ENCODE measurements at places on chromosomes 11 and 22. TPM values are rescaled to one million over a fixed set of nuclear protein-coding genes. Genes with fewer than 3 reads are reported as not detected.

The TMEM126A gene
- total RNA-seq, result 21.5 TPM

The TMPRSS6 gene
- total RNA-seq, result not detected

GRCh38 chr11:10109806-10110205 is 184.2 kb downstream of the SBF2 start:
- no peak for DNase-seq

DNA sequence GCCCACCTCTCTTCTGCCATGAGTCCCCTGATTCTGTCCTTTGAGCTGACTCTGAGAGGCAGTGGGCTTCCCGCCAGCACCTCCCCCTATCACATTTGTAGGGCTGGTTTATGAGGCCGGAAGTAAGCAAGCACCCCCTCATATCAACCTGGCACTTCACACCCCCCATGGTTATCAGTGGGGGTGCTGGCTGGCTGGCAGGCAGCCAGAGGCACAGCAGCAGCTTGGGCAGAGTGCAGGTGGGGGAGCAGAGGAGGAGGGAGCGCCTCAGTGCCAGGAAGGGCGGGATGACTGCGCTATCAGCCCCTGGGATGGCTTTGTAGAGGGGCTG is 22.9 kb upstream of the CHRM4 start:
- no peak for DNase-seq

DNA sequence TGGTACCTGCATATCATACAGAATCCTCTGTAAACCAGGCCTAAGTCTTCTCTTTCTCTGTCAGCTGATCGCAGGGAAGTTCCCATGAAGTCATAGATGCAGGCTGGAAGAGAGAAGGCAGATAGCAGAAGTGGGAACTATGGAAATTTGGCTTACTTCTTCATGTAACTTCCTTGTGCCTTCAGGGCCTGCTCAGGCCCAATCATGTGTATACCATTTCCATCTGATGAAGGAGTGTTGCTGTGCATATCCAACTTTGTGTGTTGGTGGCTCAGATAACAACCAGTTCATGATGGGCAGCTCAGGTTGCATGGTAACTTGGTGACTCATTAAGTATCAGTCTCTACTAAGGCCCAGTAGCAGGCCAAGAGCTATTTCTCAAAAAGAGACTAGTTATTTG is 53.1 kb upstream of the CEP295 start:
- DNase-seq, result peak; percentile 18

The APOA5 gene
- total RNA-seq, result not detected

- DNase-seq, result peak; percentile 44
These were observed 6.1 kb downstream of the THY1 start for GRCh38 chr11:119416606-119417580.

DNA sequence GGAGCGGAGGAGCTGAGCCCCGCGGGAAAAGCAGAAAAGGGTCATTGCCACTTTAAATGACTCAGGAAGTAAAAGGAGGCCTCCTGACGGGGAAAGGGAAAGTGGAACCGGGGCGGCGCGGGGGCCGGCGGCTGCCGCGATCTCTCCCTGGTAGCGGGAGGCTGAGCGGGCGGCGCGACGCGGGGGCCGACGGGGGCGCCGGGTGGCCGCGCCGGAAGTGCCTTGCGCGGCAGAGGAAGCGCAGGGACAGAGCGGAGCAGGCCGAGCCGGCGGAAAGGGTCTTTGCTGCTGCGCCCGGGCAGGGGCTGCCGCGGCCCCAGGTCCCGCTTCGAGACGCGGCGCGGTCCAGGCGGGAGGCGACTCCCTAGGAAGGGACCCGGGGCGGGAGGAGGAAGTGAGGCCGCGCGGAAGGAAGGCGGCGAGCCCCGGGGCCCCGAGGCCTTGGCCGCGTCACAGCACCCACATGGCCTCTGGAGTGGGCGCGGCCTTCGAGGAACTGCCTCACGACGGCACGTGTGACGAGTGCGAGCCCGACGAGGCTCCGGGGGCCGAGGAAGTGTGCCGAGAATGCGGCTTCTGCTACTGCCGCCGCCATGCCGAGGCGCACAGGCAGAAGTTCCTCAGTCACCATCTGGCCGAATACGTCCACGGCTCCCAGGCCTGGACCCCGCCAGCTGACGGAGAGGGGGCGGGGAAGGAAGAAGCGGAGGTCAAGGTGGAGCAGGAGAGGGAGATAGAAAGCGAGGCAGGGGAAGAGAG is at the start of gene TRIM44:
Gene TRIM44 (plus strand): TSS at position 127 of the 759 bp plus-strand sequence. CDS start 337 bp downstream, at position 464.
- peak; percentile 80 for DNase-seq

The LDHAL6A gene
- total RNA-seq, result not detected

- DNase-seq, result no peak
These were observed 103.7 kb downstream of the LRRC32 start for GRCh38 chr11:76566811-76567210.

The OR8D4 gene
- total RNA-seq, result not detected

DNA sequence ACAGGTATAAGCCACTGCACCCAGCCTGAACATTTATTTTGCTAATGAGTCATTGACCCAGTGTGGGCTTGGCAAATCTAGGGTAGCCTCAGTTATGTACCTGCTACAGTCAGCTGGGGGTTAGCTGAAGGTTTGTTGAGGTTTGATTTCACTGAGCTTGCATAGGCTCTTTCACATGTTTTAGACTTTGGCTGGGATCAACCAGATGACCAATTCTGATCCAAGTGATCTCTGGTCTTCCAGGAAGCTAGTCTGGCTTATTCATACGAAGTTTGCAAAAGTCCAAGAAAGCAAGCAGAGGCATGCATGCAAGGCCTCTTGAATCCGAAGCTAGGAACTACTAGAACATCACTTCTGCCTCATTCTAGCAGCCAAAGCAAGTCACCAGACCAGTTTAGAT is 21.0 kb downstream of the SERPING1 start:
- DNase-seq, result peak; percentile 62

DNA sequence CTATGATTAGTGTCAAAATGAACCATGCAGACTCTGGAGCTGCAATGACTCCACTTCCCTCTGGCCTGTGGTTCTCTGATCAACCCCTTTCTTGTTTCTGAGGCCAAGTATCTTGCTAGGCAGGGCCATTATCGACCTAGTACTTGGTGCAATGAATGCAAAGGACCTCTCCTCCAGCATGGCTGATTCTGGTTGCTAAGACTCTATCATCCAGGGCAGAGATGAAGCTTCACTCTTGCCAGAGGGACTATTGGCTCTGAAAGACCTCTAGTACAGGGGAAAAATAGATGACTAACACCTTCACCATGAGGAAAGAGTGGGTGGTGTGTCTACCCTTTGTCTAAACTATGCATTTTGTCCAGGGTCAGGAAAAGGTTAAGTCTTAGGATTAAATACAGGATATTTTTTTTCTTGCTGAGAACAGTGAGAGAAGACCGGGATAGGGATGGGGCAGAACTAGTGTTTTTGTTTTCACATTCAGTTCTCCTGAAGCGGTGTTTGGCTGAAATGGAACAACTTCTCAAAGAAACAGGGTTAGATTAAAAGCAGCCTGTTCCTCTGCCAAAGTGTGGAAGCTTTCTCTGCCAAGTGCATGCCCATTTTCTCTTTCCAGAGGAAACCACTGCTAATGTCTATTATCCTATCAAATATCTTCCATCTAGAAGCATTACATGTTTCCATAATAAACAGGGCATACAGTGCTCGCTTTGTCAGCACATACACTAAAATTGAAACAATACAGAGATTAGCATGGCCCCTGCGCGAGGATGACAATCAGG is 5.0 kb upstream of the MTFP1 start:
- DNase-seq, result peak; percentile 84

GRCh38 chr22:21594865-21595452 is 27.4 kb downstream of the UBE2L3 start:
- no peak for DNase-seq

The ZNF70 gene
- 3.8 TPM for total RNA-seq

DNA sequence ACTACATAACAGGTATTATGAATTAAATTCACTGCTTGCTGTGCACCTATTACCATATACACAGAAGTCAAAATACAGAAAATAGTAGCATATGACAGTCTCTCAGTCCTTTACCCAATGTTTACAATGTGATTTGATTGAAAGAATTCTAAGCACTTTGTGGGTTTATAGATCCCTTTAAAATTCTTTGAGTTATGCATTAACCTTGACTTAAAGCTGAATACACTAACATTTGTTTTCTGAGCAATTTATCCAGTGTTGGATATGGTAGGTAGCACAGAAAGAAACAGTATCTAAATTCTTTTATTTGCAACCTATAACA is 230.8 kb upstream of the DDI1 start:
- no peak for DNase-seq

- no peak for DNase-seq
These were observed 15.3 kb downstream of the IL17REL start for GRCh38 chr22:49997251-49997599.

DNA sequence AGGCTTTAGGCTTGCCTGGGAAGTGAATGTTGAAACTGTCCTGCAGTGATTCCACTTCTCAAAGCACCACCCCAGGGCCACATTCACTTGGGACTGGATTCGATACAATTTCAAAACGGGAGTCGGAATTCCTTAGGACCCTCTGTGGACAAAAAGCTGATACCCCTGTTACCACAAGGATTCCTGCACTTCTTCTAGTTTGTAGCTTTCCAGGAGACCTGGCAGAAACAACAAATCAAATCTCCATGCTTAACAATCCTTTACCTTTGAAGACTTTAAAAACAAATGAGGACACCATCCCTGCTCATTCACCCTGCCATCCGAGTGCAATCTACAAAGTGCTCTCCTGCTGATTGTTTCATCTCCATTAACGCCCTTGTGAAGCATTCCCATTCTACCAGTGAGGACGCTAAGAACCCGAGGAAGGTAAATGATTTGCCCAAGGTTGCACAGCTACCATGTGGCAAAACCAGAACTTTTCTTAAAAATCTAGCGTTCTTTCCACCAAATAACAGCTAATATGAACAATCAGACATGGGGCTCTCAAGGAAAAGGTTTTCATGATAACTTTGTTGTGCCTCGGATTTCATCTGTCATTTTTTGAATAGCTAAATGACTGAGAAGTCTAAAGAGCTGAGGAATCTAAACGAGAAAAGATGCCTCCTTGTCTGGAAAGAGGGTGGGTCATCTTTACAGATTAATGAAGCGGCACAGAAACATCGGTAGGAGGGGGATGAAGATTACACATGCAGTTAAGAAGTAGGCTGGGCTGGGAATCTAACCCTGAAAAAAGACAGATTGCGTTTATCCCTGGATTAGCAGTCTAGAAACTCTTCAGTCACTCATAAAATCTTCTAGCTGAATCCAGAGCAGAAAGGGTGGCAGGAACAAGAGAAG is 720 bp upstream of the MPZL2 start:
- no peak for DNase-seq

The APOBEC3A gene
- not detected for total RNA-seq

The DGCR6 gene
- 2.3 TPM for total RNA-seq

The KIAA0930 gene
- total RNA-seq, result 181 TPM

The GPR83 gene
- total RNA-seq, result not detected

- no peak for DNase-seq
These were observed 43.9 kb downstream of the RRAS2 start for GRCh38 chr11:14315130-14315529.

DNA sequence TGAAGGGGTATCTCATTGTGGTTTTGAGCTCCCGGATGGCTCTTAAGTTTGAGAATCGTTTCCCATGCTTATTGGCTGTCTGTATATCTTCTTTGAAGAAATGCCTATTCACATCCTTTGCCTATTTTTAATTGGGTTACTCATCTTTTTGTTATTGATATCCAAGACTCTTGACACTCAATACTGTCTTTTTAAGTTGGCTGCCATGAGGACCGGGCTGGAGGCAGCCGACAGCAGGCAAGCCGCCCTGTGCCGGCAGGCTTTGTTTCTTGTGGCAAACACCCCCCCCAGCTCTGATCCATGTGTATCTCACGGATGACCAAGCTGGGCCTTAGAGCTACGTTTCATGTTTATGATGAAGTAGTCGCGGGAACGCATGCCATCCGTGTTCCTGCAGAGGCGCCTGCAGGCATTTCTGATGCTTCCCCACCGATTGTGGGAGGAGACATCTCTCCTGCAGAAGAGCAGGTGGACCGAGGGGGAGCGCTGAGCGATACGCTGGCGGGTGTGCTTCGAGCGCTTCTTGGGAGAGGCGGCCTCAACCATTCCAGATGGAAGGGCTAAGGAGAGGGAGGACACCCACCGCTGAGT is 95.8 kb downstream of the TBC1D22A start:
- DNase-seq, result no peak

The TSPAN18 gene
- total RNA-seq, result not detected

The OR52H1 gene
- total RNA-seq, result not detected

- DNase-seq, result no peak
These were observed 106.8 kb downstream of the TRIM29 start for GRCh38 chr11:120031156-120031555.

GRCh38 chr11:69699213-69699612 is 4.6 kb downstream of the FGF19 start:
- DNase-seq, result no peak

DNA sequence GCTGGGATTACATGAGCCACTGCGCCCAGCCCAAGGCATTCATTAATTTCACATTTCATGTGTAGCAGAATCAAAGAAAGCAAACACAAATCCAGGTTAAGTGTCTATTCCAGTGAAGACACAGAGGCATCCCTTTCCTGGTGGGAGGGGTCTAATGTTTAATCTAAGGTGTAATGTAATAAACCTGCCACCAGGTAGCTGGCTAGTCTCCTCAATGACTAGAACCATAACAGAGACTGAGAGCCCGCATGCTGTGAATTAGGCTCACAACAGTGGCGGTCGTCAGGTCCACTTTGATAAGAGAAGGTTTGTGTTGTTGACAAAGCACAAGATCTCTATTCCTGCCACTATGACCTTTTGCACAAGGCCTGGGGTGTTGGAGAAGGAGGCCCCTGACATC is 64.2 kb upstream of the ADA2 start:
- no peak for DNase-seq

- peak; percentile 17 for DNase-seq
These were observed 374.4 kb downstream of the NTM start for GRCh38 chr11:131744847-131745246.

DNA sequence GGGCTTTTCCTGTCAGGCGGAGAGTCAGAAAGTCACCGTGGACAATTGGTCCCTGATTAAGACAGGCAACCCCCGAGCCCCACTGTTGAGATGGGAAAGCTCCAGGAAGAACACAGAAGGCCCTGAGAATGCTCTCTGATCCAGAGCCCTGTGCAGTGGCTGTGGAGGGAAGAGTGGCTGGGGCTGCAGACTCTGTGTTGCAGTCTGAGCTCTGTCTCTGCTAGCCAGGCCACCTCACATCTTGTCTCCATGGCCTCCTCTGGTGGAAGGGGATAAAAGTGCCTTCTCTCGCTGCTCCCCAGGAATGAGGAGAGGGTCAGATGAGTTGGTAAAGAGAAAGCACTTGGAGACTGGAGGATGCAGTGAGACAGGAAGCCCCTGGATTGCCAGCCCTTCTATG is 141.2 kb downstream of the CEP164 start:
- no peak for DNase-seq

DNA sequence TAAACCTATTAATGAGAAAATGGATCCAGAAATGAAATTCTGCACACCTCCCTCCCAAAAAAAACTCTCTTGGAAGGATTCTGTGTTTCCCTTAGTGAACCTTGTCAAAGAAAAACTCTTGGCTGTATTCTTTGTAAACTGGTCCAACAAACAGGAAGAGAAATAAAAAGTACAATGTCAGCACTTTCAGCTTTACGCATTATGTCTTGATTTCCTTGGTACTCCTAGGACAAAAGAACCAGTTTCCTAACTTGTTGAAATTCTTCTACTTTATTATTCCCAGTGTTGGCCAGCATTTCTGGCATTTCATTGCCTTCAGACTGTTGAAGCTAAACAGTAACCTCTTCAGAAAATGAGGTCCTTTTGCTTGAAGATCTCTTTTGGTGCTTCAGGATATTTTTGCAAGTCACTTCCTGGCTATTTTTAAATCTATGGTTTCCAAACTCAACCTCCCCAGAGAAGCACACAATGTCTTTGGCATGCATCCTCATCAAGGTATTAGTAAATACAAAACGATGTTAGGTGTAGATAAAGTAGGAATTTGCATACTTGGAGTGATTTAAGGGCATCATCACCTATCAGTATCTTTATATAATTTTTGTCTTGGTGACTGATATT is 342.7 kb downstream of the AASDHPPT start:
- no peak for DNase-seq

The TMEM121B gene
- 0.24 TPM for total RNA-seq

Measured in mammary epithelial cell (primary cell).